H1 (cell line): ENCODE measurements at places on chromosomes 2 and 18. TPM values are rescaled to one million over a fixed set of nuclear protein-coding genes. Genes with fewer than 3 reads are reported as not detected.

DNA sequence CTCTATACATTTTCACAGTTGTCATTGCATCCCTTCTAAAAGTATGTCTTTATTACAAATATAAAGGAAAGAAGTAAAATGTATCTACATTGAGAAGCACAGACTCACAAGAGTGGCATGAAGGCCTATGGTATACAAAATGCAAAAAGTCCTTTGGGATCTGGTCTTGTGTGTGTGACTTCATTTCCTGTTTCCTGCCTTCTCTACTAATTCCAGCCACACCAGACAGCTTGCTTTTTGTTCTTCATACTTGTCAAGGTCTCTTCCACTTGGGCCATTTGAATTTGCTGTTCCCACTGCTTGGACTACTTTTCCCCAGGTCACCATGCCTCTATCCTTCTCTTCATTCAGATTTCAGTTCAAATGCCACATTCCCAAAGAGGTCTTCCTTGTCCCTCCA lies 6.7 kb upstream of the PNO1 start:
- no peaks in the 10 kb centered on the region for H3K4me1 ChIP-seq
- H3K27ac ChIP-seq = no peak overlapping the region
- DNase-seq = no peak
- no peak overlapping the region for H3K4me3 ChIP-seq

GRCh38 chr2:218228366-218229090 lies 11.5 kb downstream of the ARPC2 start:
- H3K36me3 ChIP-seq = peaks cover 30% of the 10 kb centered on the region
- H3K4me3 ChIP-seq = no peak overlapping the region
- H3K4me1 ChIP-seq = no peaks in the 10 kb centered on the region
- H3K27ac ChIP-seq = no peak overlapping the region
- H3K27me3 ChIP-seq = no peaks in the 10 kb centered on the region

DNA sequence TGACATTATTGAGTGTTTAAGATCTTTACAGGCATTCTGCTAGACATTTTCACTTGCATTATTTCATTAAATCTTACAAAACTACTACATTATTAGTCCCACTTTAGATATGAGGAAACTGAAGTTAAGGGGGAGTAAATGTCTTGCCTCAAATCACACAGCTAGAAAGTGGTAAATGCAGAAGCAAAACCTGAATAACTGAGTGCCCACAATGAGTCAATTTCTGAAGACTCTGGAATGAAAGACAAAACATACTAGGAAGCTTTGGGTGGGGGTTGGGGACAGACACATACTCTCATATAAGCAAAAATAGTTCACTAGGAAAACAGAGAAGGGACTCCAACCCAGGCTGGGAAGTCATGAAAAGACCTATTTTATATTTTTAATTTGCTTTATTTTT lies 214.4 kb upstream of the LRATD1 start:
- no peaks in the 10 kb centered on the region for H3K27me3 ChIP-seq
- H3K4me1 ChIP-seq = no peaks in the 10 kb centered on the region

The SLC8A1 gene
- 3.2 and 3.6 TPM in 2 replicates for total RNA-seq

DNA sequence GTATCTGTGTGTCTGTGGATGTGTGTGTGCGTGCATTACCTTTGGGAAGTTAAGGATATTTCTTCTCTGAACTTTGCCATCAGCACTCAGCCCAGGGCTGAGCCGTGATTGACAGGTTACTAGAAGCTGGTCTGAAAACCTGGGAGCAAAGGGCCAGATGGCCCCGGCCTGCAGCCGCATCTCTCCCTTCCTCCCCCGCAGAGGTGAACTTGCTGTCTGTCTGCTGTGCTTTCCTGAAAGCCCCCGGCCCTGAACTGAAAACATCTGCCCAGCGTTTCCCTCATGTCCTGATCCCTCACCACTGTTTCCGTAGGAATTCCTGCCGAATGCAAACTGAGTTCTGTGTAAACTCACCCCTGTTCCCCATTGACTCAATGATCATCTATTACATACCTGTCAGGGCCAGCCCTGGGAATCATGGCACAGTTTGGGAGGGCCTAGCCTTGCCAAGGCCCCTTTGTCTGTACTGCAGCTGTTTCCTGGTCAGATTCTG lies 45.8 kb downstream of the MYCN start:
- DNase-seq = no peak
- H3K4me3 ChIP-seq = no peak overlapping the region
- no peaks in the 10 kb centered on the region for H3K27me3 ChIP-seq
- no peaks in the 10 kb centered on the region for H3K36me3 ChIP-seq

GRCh38 chr2:3102081-3102921 lies 275.3 kb downstream of the EIPR1 start:
- H3K4me3 ChIP-seq = no peak overlapping the region
- H3K4me1 ChIP-seq = peaks cover 4% of the 10 kb centered on the region
- H3K36me3 ChIP-seq = no peaks in the 10 kb centered on the region
- DNase-seq = no peak

- H3K4me1 ChIP-seq = no peaks in the 10 kb centered on the region
- no peak overlapping the region for H3K27ac ChIP-seq
- no peak overlapping the region for H3K4me3 ChIP-seq
- no peaks in the 10 kb centered on the region for H3K27me3 ChIP-seq
Measured at GRCh38 chr18:31070206-31070605, 27.7 kb upstream of the DSC3 start.
